Ureter (tissue), 1 donor: ENCODE measurements at places on chromosomes 7 and 10. TPM values are rescaled to one million over a fixed set of nuclear protein-coding genes. Genes with fewer than 3 reads are reported as not detected.
A peak's percentile ranks its signal among the peaks of the same experiment; 100 is the strongest.

The C7orf33 gene
- not detected for total RNA-seq

GRCh38 chr7:28029051-28029450, 151.5 kb downstream of the JAZF1 start:
- no peak for DNase-seq

GRCh38 chr7:115060095-115060870, 138.4 kb downstream of the MDFIC start:
- no peak for DNase-seq

DNA sequence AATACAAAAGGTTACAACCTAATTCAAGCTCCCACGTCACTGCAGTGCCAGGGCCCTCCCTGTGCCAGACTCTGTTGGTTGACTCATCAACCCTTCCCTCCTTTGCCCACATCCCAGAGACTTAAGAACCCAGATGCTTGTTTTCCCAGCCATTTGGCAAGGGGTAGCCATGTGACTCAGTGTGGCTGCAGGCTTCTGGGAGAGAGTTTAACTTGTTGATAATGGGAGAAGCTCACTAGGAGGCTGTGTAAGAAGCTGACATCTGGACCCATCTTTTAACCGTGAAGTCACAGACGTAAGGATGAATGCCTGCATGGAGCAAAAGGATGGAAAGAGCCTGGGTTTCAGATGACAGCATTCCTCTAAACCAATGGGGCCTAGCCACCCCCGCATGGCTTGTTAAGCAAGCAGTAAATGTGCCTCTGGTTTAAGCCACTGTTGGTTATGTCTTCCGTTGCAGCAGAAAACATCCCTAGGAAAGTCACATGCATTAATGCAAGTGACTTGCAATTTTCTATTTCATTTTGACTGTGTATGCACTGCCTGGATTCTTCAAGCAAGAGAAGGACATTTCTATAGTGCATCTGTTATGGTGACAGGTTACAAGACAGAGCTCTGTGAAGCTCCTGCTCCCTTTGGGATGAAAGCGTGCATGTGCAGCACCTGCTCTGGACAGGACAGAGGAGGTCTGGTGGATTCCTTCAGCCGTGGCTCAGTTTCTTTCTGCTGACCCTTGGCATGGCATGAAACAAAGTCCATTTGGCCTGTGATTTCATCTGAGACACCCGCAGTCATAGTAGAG, 57.5 kb upstream of the CREB5 start:
- DNase-seq = no peak

DNA sequence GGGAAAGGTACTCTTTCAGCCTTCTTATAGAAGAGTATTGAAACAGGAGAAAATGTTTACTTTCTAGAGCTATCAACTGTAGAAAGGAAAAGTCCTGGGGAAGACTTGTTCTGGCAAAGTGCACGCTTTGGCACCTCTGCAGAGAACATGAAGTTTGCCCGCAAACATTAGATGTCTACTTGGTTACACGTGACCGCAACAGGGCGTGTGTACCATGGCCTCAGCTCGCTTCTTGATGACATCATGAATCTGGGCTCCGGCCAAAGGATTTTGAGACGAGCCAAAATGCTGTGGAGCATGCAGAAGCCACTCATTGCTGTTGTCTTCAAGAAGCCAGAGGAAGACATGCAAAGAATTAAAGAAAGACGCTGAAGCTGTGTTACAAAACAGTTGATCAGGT, 8.6 kb upstream of the TAS2R60 start:
- peak; percentile 60 for DNase-seq

The FBXO24 gene
- 0.29 TPM for total RNA-seq

DNA sequence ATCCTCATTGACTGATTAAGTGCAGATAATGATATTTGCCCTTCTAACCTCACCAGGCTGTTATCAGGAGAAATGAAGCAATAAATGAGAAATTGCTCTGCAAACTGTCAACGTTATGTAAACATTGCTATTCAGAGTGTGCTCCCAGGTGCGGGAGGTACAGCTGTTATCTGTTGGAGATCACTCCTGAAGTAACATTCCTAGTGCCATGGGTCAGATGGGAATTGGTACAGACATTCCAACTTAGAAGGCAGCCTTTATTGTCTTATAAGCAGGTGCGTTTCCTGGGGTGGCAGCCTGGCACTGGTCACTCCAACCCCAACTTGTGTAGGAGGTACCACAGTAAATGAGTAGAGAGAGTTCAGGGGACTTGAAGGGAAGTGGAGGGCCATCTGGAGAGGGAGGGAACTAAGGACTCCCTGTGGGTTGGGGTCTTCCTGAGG, 36.8 kb downstream of the HK1 start:
- DNase-seq = no peak

The KCNH2 gene
- total RNA-seq = 17.7 TPM

DNA sequence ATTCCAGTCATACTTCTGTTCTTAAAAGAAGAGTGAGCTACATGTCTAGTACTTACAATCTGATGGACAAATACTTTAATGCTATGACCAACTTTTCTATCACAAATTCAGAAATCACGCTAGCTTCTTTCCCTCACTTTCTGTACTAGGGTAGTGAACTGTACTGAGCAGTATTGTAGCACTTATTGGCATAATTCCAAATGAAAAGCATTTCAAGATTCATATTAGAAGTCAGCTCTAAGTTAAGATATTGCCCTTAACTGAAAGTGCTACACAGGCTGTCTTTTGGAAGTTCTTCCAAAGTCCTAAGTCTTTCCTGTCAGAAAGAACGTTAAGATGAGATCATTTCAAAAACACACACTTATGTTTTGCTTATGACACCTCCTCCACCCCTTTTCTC, 13.4 kb downstream of the P4HA1 start:
- DNase-seq = no peak

DNA sequence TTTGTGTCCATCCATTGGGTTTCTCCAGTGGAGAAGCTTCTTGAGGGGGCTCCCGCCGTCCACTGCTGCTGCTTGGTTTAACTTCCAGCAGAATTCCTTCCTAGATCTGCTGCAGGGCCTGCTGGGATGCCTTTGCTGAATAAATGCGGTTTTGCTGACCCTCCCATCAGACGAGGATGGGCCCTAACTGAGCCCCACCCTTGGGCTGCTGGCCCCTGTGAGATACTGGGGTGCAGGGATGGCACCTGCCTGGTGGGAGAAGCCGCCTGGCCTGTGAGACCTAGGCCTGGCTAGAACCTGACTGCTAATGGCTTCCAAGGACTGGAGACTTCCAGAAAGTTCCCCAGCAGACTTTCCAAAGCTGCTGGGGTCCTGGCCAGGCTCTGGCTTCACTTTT, 43.8 kb downstream of the ZNF467 start:
- DNase-seq = no peak

- no peak for DNase-seq
Measured at GRCh38 chr10:98074315-98074911, 44.0 kb upstream of the CRTAC1 start.

DNA sequence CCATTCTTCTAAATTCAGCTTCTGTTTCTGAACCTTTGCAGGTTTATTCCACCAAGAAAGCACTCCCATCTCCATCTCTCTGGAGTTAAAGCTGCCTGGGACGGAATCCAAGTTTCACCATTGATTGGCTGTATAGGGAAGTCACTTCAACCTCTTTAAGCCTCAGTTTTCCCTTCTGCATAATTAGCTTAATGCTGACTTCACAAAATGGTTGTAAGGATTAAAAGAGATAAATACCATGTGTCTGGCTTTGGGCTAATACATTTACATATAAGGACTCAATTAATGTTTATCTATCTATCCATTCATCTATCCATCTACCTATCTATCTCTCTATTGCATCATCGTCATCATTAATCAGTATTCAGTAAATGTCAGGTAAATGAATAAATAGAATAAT, 629.6 kb upstream of the MGMT start:
- DNase-seq = no peak

The HABP2 gene
- total RNA-seq = 0.23 TPM

GRCh38 chr7:157570531-157571200, 233.9 kb downstream of the DNAJB6 start:
- DNase-seq = no peak

The PLEKHS1 gene
- total RNA-seq = 25.7 TPM

The CDHR1 gene
- 1.5 TPM for total RNA-seq

DNA sequence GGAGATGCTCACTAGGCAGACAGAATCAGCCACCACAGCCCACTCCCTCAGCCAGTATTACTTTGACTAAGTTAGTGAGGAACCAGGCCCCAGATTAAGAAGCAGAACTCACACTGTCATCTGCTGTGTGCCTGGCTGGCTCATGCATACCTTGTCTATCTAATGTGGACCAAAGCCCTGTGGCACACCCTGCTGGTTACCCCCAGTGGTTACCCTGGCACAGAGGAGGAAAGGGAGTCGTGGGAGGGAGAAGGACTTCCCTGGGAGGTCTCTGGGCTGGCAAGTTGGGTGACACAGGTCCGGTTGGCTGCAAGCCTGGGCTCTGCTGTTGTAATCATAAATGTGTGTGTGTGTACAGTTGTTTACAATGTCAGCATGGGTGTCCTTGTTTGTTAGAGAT, 7.5 kb upstream of the SH2D4B start:
- no peak for DNase-seq

The ADCY1 gene
- 4.6 TPM for total RNA-seq

GRCh38 chr10:49762566-49762877, 399 bp upstream of the OGDHL start:
- no peak for DNase-seq

GRCh38 chr7:5231116-5231515, 41.1 kb downstream of the WIPI2 start:
- DNase-seq = no peak

The TUBAL3 gene
- total RNA-seq = not detected

The NOM1 gene
- total RNA-seq = 35.8 TPM

DNA sequence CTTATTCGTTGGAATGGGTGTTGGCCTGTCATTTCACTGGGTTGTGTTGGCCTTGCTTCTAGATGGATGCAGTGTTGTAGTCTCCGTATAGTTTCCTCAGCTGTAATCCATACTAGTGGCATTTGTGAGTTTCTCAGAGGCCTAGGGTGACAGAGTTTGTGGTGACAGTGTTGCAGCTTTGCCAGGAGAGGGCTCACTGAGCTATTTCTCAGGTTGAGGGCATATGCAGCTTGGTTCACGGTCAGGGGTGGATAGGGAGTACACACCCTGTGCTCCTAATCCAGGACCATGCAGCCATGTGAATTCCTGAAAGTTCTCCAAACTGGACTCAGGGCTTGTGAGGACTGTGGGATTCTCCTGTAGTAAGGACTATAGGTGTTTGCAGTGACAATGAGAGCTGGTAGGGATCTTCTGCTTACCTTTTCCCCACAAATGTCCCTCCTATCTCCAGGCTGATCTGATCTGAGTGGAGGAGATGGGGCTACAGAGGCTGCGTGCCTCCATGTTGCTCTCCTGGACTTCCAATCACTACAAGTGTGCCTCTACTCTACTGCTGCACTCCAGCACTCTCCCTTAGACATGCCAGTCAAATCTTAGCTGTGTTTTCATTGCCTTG, 229.0 kb downstream of the STK31 start:
- no peak for DNase-seq

GRCh38 chr10:45198486-45199204, 116.8 kb downstream of the OR13A1 start:
- DNase-seq = no peak

DNA sequence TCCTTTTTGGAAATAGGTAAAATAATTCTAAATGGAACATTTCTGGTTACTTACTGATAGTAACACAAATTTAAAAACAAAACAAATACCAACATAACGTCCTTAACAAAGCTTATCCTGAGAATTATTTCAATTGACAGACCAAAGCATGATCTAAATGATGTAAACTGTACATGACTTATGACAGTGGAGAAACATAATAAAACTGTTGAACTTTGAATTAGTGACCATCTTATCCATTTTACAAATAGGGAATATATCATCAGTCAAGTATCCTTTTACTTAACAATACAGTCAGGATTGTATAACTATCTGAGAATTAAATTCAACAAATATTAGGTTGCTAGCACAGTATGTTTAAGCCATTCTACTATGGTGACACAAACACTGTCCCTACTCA, 2.4 kb downstream of the IPMK start:
- no peak for DNase-seq

The TLL2 gene
- total RNA-seq = 0.96 TPM

DNA sequence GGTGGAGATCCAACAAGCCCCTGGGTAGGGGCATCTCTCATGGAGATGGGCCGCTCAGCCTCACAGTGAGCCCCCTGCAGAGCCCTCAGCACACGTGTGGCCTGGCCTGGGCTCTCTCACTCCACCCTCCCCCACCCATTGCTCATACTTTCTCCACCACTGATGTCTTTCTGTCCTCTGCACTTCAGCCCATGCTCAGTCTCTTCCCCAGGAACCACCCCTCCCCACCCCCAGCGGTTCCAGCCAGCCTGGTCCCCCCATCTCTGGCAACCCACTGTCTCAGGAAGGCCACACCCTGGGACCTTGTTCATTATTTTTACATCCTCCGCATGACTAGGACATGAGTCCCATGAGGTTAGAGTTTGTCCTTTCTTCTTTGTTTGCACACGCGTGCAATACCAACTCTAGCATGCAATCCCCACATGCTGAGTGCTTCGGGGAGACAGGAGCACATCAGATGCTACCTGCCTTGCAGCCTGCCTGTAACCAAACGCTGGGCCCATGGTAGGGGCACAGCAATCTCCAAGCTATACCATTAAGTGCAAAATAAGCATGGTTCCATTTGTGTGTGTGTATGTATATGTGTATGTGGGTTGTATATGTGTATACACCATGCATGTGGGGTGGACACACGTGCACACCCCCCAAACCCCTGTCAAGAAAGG, 408.4 kb upstream of the FOXK1 start:
- DNase-seq = peak; percentile 28

The MACC1 gene
- total RNA-seq = 35.2 TPM

The ACSM6 gene
- 1.8 TPM for total RNA-seq

- no peak for DNase-seq
Measured at GRCh38 chr10:129790715-129791446, 173.2 kb downstream of the EBF3 start.

- no peak for DNase-seq
Measured at GRCh38 chr10:87523731-87524130, 19.0 kb downstream of the MINPP1 start.

DNA sequence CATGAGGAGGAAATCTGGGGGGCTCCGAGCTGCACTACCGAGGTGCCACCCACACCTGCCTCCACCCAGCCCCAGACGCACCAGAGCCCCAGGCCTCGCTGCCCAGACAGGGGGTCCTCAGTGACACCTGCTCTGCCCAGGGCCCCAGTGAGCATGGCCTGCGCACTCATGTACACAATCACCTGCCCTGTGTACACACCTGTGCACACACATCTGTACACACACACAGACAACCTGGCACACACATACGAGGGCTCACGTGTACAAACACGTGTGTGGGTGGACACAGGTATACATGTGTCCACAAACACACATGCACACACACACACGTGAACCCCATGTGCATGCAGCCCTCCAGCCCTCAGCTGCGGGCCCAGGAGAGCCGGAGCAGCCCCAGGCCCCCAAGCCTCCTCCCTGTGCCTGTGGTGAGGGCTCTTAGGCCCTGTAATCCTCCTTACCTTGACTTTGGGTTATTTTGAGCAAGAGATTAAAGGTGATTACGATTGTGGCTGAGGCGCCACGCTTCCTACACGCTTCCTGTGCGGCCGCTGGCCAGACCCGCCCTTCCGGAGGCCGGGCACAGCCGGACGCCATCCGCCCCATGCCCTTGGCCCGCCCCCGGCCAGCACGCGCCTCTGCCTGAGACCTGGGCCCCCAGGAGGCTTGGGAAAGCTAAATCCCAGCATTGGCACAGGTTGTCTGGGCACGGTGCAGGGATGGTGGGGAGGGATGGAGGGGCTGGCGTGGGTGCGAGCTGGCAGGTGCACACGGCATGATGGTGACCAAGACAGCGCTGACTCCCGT, 71.9 kb downstream of the ELFN1 start:
- no peak for DNase-seq

The CYP2C19 gene
- total RNA-seq = not detected

The RNLS gene
- 20.8 TPM for total RNA-seq
